T-cell (primary cell): ENCODE measurements at places on chromosomes 11 and 22. TPM values are rescaled to one million over a fixed set of nuclear protein-coding genes. Genes with fewer than 3 reads are reported as not detected.
A peak's percentile ranks its signal among the peaks of the same experiment; 100 is the strongest.

Gene OR10A2
- not detected for total RNA-seq

DNA sequence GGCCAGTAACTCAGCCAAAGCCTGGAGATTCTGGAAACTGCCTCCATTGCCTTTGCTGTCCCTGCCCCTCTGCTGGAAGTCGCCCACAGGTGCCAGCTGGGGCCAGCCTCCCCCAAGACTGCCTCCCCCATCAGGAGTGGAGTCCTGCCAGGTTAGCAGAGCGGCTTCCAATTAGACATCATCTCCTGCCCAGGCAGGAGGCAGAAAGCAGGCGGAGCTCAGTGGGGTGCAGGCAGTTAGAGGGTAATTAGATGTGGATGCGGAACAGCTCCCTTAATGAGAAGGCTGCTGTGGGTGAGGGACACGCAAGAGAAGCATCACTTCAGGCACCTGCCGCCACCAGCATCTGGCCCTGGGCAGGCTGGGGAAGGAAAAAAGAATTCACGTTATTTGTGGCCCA, 90.9 kb upstream of the TP53I11 start:
- peaks cover 12% of the 10 kb centered on the region for H3K27me3 ChIP-seq
- no peak overlapping the region for H3K27ac ChIP-seq
- no peak for DNase-seq
- no peaks in the 10 kb centered on the region for H3K4me1 ChIP-seq
- no peak overlapping the region for H3K4me3 ChIP-seq

DNA sequence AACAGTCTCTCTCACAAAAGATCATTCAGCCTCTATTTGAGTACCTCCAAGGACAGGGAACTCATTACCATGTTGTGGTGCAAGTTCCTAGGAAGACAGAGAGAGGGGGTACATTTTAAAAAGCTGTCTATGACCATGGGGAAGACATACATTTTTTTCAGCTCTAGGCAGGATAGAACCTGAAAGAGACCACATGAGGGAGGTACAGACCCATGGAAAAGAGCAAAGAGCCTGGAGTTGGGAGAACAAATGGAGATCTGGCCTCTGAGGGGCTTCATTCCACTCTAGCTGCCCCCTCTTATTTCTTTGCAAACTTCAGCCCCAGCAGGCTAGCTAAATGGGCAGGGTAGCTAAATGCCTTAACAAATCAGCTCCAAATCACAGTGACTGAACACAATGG, 36.3 kb downstream of the KCNC1 start:
- H3K27ac ChIP-seq: no peak overlapping the region
- H3K4me3 ChIP-seq: no peak overlapping the region
- no peak for DNase-seq
- H3K4me1 ChIP-seq: no peaks in the 10 kb centered on the region
- no peaks in the 10 kb centered on the region for H3K27me3 ChIP-seq
- H3K36me3 ChIP-seq: no peaks in the 10 kb centered on the region

GRCh38 chr11:110755941-110756340, 43.7 kb upstream of the ARHGAP20 start:
- DNase-seq: no peak
- H3K4me3 ChIP-seq: no peak overlapping the region

- H3K4me1 ChIP-seq: no peaks in the 10 kb centered on the region
- no peak for DNase-seq
- no peaks in the 10 kb centered on the region for H3K36me3 ChIP-seq
These were observed 40.3 kb upstream of the AMOTL1 start for GRCh38 chr11:94727819-94728218.

GRCh38 chr11:21896216-21896615, 296.7 kb upstream of the ANO5 start:
- H3K27me3 ChIP-seq: no peaks in the 10 kb centered on the region
- H3K36me3 ChIP-seq: no peaks in the 10 kb centered on the region
- DNase-seq: no peak
- H3K4me3 ChIP-seq: no peak overlapping the region
- no peak overlapping the region for H3K27ac ChIP-seq

Gene OR52I1
- total RNA-seq: not detected

Gene KRTAP5-10
- total RNA-seq: not detected

- peak overlapping the region; percentile 90 for H3K27ac ChIP-seq
- H3K4me1 ChIP-seq: peaks cover 57% of the 10 kb centered on the region
- H3K36me3 ChIP-seq: peaks cover 5% of the 10 kb centered on the region
- H3K27me3 ChIP-seq: no peaks in the 10 kb centered on the region
- H3K4me3 ChIP-seq: peak overlapping the region; percentile 38
These were observed 11.8 kb downstream of the SMPD1 start for GRCh38 chr11:6402061-6402470.

GRCh38 chr11:30174265-30175020, 56.4 kb upstream of the FSHB start:
- no peak for DNase-seq
- H3K4me1 ChIP-seq: no peaks in the 10 kb centered on the region
- H3K4me3 ChIP-seq: no peak overlapping the region
- H3K27me3 ChIP-seq: no peaks in the 10 kb centered on the region
- no peaks in the 10 kb centered on the region for H3K36me3 ChIP-seq

Gene GGTLC2
- total RNA-seq: not detected

GRCh38 chr11:93491973-93492372, 51.2 kb downstream of the SMCO4 start:
- H3K27ac ChIP-seq: no peak overlapping the region
- H3K4me1 ChIP-seq: no peaks in the 10 kb centered on the region
- H3K36me3 ChIP-seq: no peaks in the 10 kb centered on the region

GRCh38 chr22:19875531-19876313, 21.0 kb upstream of the GNB1L start:
- H3K36me3 ChIP-seq: peaks cover 10% of the 10 kb centered on the region
- H3K27me3 ChIP-seq: no peaks in the 10 kb centered on the region
- H3K27ac ChIP-seq: peak overlapping the region; percentile 8
- H3K4me1 ChIP-seq: peaks cover 41% of the 10 kb centered on the region

- peaks cover 8% of the 10 kb centered on the region for H3K4me1 ChIP-seq
- DNase-seq: no peak
- peaks cover 22% of the 10 kb centered on the region for H3K36me3 ChIP-seq
- H3K4me3 ChIP-seq: no peak overlapping the region
- H3K27me3 ChIP-seq: no peaks in the 10 kb centered on the region
- H3K27ac ChIP-seq: no peak overlapping the region
These were observed 4.7 kb upstream of the SUSD2 start for GRCh38 chr22:24176630-24177029.

- peaks cover 5% of the 10 kb centered on the region for H3K27me3 ChIP-seq
- no peak overlapping the region for H3K27ac ChIP-seq
- H3K4me1 ChIP-seq: no peaks in the 10 kb centered on the region
These were observed 16.3 kb upstream of the RBMXL2 start for GRCh38 chr11:7072401-7073028.

- H3K27me3 ChIP-seq: no peaks in the 10 kb centered on the region
- no peak for DNase-seq
- no peaks in the 10 kb centered on the region for H3K36me3 ChIP-seq
- no peak overlapping the region for H3K27ac ChIP-seq
These were observed 1.3 kb upstream of the ISX start for GRCh38 chr22:35064664-35065063.

DNA sequence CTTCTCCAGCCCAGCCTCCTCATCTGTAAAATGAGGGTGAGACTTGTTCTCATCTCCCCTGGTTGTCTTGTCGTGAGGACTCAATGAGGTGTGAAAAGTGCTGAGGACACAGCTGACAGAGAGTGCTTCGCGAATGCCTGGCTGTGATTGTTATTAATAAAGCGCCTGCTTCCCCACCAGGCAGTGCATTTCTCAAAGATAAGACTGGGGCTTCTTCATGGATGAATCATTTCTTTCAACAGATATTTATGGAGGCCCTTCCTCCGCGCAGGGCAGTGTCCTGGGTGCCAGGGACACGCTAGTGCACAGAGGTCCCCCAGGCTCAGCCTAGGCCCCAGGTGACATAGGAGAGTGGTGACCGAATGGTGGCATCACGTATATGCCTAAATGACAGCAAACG, 34.3 kb upstream of the SHISAL1 start:
- no peak overlapping the region for H3K4me3 ChIP-seq
- DNase-seq: no peak
- no peak overlapping the region for H3K27ac ChIP-seq
- no peaks in the 10 kb centered on the region for H3K36me3 ChIP-seq

DNA sequence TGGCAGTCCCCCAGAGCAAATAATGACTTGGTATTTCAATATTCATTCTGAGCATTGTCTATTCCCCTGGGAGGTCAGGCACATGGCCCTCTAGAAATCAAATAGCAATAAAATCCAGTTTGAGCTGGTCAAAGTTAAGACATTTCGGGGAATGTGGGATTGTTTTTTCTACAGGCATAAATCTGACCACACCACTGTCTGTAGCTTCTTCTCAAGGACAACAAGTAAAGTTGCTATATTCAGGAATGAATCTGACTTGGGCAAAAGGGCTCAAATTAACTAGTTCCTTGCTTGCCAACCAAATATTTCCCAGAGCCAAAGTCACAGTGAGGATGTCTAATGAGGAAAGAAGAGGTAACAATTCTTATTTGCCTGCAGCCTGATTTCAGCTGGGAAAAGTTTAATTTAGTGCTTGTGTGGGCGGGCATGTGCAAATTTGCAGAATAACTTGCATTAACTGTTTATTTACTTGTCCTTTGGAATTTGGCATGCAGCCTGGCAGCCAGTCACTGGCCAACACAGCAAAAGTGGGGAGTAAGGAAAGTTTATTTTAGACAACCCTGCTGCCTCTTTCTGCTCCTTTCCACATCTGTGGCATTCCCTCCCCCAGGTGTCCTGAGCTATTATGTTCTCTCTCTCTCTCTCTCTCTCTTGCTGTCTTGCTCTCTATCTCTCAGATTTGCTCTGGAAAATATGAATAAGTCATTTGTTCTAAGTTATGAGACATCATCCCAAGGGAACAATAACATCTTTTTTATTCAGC, 51.2 kb upstream of the ARHGAP20 start:
- H3K36me3 ChIP-seq: no peaks in the 10 kb centered on the region
- no peak overlapping the region for H3K4me3 ChIP-seq
- DNase-seq: no peak
- no peak overlapping the region for H3K27ac ChIP-seq
- no peaks in the 10 kb centered on the region for H3K4me1 ChIP-seq

Gene FADS3
- 6.5 TPM for total RNA-seq

Gene BARX2
- not detected for total RNA-seq

Gene KCNQ1OT1
- total RNA-seq: 0.30 TPM

DNA sequence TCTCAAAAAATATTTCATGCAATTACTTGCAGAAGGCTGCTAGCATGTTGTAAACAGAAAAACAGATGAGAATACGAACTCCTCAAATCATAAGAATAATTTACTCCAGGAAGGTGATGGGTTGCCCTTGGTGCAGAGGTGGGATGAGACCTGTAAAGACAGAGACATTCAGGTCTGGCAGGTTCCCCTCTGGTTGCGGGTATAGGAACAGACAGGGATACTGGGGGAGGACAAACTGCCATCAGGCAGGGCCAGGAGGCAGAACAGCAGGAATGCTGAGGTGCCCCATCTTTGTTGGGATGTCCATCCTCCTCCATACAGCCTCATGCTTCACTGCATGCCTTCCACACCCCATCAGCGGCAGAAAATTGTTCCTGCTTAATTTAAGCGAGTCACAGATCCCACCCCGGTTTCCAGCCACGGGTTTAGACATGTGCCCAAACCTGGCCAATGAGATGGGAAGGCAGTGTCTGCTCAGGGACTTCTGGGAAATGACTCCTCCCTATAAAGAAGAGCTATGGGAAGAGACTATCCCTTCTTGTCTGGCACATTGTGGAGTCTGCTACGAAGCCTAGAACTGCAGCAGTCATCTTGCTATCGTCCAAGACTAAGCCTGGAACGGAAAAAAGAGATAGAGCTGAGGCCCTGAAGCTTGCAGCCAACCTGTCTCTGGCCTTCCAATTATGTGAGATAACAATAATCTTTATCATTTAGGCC, 23.1 kb upstream of the IRAG1 start:
- H3K27ac ChIP-seq: no peak overlapping the region
- no peak for DNase-seq
- H3K4me3 ChIP-seq: no peak overlapping the region
- no peaks in the 10 kb centered on the region for H3K4me1 ChIP-seq
- no peaks in the 10 kb centered on the region for H3K27me3 ChIP-seq

DNA sequence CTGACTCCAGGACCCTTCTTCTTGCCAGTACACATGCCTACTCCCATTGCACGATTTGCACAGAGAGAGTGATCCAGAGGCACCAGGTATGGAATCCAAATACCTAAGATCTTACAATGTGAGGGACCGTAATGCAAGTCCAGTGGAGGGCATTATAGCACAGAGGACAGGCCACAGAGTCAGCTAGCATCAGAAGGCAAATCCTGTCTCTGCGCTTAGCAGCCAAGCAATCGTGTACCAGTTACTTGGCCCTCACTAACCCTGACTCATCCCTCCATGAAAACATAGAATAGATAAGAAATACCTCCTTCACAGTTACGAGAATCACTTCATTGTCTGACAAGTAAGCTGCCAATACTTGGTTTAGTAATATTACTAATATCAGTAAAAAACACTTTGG, 69.7 kb upstream of the SLC6A5 start:
- no peaks in the 10 kb centered on the region for H3K27me3 ChIP-seq
- no peak for DNase-seq
- H3K4me1 ChIP-seq: no peaks in the 10 kb centered on the region
- H3K36me3 ChIP-seq: no peaks in the 10 kb centered on the region
- no peak overlapping the region for H3K27ac ChIP-seq

Gene JAML
- total RNA-seq: 95.8 TPM

Gene MUC5B
- not detected for total RNA-seq

Gene ADM
- total RNA-seq: 1.2 TPM
